ENCODE measurements at places on chromosomes 3 and 15.

DNA sequence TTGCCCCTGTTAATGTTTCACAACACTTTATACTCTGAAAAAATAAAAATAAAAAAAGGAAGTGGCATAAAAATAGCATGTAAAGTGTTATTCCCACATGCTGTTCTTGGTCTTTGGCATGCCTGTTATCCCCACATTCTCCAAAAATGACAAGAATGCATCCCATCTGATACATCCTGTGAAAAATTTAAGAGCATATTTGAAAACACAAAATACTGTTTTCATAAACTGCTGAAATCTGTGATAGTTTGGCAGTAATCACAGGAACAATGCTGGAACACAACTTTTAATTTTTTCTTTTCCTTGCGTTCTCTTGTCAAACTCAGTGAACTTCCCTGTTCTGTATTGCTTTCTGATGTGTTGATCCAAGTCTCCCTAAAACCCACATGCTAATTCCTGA, 288.8 kb downstream of the ROBO2 start:
- no peak for DNase-seq

DNA sequence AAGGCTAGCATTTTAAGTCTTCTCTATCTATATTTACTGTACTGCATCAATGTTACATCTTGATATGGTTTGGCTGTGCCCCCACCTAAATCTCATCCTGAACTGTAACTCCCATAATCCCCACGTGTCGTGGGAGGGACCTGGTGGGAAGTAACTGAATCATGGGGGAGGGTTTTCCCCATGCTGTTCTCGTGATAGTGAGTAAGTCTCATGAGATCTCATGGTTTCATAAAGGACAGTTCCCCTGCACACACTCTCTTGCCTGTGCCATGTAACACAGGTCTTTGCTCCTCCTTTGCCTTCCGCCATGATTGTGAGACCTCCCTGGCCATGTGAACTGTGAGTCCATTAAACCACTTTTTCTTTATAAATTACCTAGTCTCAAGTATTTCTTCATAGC, 161.5 kb downstream of the TBC1D5 start:
- no peak for DNase-seq

GRCh38 chr3:30516238-30516637, 90.2 kb upstream of the TGFBR2 start:
- no peak for DNase-seq

- no peak for DNase-seq
These were observed 843.4 kb upstream of the DPPA4 start for GRCh38 chr3:110180733-110181132.

- DNase-seq, result no peak
These were observed 218.6 kb downstream of the PTPRG start for GRCh38 chr3:61780016-61780415.

DNA sequence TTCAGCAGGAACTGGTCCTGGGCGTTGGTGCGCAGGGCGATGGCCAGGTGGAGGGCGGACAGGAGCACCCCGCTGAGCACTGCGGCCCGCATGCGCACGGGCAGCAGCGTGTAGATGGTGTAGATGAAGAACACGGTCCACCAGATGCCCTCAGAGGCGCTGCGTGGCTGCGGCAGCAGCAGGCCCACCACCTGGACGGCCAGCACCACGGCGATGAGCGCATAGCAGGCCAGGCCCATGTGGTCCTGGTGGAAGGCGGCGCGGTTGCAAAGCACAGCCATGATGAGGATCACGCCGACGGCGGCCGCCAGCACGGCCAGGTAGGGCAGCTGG, 1.5 kb downstream of the ADCY5 start:
- DNase-seq, result no peak

DNA sequence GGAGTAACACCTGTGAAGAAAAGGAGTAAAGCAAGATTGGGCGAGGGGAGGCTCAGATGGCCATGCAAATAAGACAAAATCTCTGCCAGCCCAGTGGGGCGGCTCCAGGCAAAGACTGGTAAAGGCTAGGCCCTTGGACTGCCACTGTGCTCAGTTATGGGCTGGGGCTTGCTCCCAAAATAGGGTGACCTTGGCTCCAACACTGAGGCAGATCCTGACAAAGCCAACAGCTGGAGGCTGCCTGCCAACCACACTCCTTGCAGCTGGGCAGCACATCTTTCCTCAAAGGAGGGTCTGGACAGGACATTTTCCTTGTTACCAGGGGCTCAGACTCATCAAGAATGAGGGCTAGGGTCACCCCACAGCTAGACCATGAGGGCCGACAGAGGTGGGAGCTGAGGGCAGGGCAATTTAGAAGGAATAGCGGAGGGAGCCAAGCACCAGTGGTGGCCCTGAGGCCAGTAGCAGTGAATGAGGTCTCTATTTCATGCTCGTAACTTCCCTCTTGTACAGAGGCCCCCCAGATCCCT, 86.1 kb downstream of the CHRD start:
- DNase-seq, result no peak

DNA sequence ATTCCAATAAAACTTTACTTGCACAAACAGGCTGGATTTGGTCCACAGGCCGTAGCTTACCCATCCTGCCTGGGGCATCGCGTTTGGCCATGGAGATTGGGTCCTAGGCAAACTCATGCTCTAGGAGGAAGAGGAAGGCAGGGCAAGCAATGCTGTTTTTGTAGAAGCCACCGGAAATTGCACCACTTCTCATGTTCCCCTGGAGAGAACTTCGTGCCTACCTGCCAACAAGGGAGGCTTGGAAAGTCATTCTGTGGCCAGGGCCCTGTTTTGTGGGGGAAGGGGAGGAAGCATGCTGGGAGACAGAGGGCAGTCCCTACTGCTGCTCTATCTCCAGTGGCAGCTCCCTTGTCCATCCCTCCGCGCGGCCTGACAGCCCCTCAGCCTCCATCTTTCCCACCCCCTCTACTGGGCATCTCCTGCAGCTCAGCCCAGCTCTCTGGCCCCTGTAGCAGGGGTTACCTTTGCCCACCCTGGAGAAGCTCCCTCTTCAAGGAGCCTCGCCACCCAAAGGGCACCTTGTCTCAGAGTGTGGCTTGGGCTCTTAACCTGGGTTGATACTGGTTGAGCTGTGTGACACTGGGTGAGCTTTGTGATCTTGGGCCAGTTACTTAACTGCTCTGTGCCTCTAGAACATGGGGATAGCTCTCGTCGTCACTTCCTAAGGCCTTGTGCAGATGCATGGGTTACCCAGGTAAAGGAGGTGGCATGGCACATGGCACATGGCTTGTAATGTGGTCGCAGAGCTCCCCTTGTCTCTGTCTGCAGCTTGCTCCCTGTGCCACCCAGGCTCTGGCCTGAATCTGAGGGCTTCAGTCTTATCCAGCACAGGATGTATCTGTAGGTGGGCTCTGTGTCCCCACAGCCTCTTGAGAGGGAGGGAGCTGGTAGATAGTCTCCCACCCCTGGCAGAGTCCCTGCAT, 6.1 kb downstream of the ABTB1 start:
- no peak for DNase-seq

- peak; percentile 66 for DNase-seq
These were observed 2.0 kb upstream of the HYAL2 start for GRCh38 chr3:50324351-50325112.

DNA sequence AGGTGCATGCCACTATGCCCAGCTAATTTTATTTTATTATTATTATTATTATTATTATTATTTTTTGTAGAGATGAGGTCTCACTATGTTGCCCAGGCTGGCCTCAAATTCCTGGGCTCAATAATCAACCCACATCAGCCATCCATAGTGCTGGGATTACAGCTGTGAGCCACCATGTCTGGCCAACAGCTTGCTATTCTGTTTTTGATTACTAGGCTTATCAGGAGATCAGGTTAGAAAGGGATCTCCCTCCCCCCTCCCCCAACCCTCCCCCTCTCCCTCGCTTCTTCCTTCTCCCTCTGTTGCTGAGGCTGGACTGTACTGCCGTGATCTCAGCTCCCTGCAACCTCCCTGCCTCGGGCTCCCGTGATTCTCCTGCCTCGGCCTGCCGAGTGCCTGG, 8.6 kb downstream of the CLN6 start:
- DNase-seq, result no peak

DNA sequence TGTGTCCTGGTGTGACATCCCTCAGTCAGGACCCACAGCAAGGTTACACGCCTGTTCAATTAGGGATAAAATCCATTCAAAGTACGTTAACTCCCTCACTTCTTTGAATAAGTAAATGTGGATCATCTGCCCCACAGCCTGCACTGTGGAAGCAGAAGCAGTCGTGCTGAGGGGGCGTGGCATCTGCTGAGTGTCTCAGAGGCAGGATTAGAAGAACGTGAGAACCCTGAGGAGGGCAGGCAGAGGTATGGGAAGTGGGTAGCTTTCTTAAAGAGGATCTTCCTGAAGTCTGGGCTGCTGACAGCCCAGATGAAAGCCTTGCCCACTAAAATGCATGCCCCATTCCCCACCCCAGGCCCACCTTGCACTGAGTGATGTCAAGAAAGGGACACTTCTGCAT, 28.5 kb downstream of the CRABP1 start:
- no peak for DNase-seq

- DNase-seq, result no peak
These were observed 580 bp upstream of the FXR1 start for GRCh38 chr3:180911876-180912303.
